Large intestine (tissue), 12 donors: ENCODE measurements at places on chromosomes 3 and 15. TPM values are rescaled to one million over a fixed set of nuclear protein-coding genes. Genes with fewer than 3 reads are reported as not detected.

DNA sequence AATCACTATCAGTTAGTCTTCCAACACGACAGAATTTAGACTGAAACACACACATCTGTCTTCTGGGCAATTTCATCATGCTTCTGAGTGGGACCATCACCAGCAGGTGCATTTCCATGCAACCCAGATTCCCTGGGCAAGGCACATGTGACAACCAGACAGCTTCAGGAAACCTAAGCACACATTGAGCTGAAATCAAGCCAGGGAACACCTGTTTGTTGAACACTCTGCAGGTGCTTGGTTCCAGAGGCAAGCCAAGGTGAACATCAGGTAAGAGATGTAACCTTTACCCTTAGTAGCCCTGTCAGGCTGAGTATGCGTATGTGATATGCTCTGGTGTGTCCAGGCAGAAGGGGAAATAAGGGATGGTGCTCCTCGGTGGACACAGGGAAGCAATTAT, 3.3 kb upstream of the PSMD2 start:
- DNase-seq = no peak

GRCh38 chr3:18250991-18251390, 174.1 kb downstream of the SATB1 start:
- DNase-seq = no peak

Gene KBTBD8
- 2.7 TPM for polyA plus RNA-seq

Gene KLHL6
- 2.5 TPM for polyA plus RNA-seq

Gene TNFSF10
- polyA plus RNA-seq = 124 TPM

Gene SETD2
- polyA plus RNA-seq = 37.1 TPM
